Activated T-cell treated with anti-CD3 and anti-CD28 coated beads, Interleukin-2, amount 50 U/mL, for 48 hours (primary cell): ENCODE measurements at places on chromosomes 5 and 9.

- DNase-seq, result no peak
These were observed 53.4 kb downstream of the ROR2 start for GRCh38 chr9:91896513-91897121.

GRCh38 chr5:155270725-155271124 is 257.2 kb downstream of the KIF4B start:
- DNase-seq, result no peak

- no peak for DNase-seq
These were observed 52.8 kb upstream of the LRRTM2 start for GRCh38 chr5:138927979-138928378.

DNA sequence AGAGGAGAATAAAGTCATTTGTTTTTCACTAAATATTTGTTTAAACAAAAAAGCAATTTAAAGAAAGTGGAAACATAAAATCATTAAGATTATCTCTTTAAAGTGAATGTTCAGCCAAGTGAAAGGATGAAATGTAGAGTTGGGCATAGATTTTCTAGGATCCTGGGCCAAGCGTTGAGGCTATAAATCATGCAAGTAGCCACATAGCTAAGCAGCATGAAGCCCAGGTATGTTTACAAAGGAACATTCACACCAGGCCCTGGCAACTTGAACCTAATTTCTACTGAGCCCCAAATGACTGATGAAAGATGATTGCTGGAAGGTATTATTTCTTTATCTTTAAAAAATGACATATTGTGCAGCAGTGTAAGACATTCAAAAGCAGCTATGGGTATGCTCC is 461.8 kb downstream of the MAT2B start:
- DNase-seq, result no peak

GRCh38 chr9:61666310-61666709 is 476.5 kb downstream of the SPATA31A7 start:
- no peak for DNase-seq

DNA sequence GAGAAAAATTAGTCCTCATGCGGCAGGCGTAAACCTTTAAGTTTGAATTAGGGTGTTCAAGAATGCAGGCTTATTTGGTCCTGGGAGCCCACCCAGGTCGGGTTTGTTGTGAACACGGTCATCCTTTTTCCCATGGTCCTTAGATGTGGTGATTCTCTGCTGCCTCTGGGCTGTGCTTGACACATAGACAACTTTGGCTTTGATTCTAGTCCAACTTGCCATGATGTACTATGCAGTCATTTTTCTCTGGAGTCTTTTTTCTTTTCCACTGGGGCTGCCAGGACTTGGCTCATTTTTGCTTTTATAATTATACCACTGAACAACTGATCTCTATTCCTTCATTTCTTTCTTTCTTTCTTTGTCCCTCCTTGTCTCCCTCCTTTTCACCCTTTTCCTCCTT is 218.6 kb downstream of the SREK1 start:
- DNase-seq, result no peak

DNA sequence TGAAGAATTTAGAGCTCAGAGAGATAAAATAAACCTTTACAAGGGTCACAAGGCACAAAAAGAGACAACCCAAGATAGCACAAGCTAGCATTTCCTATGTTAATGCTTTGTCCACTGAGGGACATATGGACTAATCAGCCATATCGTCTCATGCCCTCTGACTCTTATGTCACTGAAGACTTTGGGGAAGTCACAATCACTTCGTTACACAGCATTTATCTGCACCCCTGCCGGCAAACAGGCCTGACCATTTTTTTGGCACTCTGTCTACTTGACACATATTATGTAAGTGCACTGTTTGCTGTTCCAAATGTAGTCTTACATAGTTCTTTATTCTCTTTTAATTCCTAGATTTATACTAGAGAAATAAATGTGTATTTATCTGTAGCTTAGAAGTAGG is 13.9 kb upstream of the BNC2 start:
- no peak for DNase-seq

GRCh38 chr9:136147890-136148714 is 29.4 kb upstream of the TMEM250 start:
- DNase-seq, result no peak

DNA sequence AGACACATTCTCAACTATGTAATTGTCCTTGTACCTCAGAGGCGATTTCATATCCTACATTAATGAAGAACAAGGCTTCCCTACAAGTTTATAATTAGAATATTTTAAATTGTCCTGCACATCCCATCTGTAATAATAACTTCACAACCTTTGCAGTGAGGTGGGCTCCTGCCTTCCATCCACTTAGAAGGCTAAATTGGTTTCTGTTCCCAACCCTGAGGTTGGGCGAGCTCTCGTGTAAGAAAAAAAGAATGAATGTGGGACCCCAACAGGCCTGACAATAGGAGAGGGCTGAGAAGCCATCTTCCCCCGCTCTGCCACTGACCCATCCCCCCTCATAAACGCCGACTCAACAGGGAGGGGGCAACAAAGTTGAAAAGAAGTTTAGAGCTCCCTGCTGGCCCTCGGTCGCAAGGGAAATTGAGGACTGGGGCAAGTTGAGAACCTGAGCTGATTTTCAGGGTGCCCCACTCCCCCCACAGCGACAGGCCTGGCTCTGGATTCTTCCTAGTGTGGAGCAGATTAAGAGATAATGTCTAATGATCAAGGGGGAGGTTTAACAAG is 9.4 kb downstream of the BARHL1 start:
- no peak for DNase-seq

DNA sequence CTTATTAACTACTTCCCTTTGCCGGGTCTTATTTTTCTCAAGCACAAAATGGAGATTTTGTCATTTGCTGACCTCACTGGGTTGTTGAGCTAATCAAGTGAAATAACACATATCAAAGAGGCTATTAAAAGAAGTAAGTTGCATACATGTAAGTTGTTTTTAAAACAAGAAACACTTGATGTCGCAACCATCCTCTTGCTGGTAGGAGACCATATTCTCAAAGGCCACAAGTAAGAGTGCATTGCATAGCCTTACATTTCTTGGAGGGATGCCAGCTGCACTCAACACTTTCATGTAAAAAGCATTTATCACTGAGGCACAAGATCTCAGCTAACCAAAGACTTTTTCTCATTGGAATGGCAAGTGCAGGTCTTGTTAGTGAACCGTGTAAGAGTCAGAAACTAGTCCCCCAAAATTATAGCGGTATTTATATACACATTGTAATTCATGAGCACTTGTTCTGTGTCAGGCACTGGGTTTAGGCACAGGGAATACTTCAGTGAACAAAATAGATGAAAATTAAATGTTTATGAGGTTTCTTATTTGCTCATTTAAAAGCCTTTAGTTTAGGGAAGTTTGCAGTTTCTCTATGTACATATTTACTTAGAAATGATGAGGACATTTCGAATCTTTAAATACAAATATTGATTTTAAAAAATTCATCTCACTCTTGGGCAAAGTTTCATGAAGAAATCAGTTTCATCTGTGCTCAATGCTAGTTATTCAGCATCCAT is 72.0 kb downstream of the ZFAND5 start:
- no peak for DNase-seq

GRCh38 chr9:135909371-135909770 is 2.0 kb upstream of the CAMSAP1 start:
- DNase-seq, result no peak

DNA sequence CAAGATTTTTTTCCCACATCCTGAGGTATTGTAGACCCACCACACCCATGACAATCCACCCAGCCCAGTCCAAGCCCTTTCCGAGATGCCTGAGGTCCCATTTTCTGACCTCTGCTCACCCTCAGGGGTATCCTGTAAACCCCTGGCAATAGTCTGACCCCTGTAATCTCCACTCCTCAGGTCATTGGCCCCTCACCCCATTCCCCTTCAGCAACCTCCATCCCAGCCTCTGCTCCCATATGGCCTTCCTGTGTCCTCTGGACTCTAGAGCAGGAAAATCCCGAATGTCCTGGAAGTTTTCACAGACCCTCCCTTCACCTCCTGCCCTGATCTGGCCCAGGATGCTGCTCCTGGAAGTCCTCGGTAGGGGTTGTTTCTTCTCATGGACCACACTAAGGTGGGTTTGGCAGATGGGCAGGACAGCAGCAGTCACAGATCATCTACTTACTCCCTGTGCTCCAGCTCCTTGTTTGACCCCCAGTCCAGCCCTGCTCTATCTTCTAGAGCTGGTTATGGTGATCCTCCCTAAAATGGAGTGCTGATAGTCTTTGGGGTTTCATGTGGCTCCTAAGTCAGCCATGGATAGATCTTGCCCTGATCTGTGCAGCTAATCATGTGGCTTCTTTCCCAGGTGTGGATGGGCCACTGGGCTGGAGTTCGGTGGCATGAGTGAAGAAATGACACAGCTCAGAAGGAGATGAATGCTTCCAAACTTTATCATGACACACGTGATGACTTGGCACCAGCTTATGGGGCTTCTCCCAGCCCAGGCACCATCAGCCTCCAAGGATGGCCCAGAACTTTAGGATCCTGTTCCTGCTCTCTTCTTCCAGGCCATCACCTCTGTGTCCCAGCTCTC is 12.0 kb upstream of the ACSL6 start:
- DNase-seq, result no peak

DNA sequence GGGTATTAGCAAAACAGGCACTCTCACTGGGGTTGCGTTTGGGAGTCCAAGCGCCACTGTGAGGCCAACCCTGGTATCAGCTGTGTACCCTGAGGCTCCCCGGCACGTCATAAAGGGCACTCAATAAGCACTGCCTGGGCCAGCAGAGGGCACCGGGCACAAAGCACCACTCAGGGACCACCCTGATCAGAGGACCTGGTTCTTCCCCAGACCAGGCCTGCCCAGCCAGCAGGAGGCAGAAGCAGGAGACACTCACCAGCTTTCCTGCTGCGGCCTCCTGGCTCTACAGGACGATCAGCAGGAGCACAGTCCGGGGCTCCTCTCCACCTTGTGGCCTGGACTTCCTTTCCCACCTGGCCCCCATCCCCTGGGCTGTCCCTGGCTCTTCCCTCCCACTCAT is 12.6 kb downstream of the MGAT1 start:
- DNase-seq, result peak; percentile 45

DNA sequence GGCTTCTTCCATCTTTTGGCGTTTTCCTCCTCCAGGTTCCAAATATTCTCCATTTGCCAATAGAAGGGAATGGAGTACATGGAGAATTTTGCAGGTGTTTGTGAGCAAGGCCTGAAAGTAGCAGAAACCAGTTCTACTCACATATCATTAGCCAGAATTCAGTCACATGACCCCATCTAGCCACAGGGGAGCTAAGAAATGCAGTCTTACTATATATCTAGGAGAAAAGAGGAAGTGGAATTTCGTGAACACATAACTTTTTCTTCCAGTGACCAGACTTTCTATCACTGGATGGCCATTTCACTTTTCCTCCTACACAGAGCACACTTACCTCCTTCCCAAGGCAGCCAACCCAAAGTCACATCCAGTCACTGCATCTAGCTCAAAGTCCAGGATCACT is 55.1 kb downstream of the LOX start:
- no peak for DNase-seq

GRCh38 chr9:116152390-116152789 is 1.2 kb upstream of the PAPPA start:
- no peak for DNase-seq

DNA sequence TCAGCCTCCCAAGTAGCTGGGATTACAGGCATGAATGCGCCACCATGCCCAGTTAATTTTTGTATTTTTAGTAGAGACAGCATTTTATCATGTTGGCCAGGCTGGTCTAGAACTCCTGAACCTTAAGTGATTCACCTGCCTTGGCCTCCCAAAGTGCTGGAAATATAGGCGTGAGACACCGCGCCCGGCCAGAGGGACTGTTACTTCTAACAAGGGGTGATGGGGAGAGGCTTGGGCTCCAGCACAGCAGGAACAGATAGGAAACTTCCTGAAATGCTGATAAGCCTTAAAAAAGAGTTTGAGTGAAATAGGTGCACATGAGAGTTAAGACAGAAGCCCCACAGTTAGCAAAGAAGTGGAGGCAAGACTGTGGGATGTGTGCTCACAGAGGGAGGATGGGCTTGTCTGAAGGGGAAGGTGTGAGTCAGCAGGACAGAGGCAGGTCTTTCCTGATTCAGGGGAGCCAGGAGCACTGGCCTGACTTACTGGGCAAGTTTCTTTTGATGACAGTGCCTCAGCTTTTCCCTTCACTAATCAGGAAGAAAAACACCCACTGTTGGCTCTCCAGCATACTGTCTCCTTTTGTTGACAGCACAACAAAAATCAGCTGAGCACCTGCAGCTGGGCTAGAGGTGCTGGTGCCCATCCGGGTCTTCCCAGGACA is 68.4 kb downstream of the RAD23B start:
- no peak for DNase-seq

DNA sequence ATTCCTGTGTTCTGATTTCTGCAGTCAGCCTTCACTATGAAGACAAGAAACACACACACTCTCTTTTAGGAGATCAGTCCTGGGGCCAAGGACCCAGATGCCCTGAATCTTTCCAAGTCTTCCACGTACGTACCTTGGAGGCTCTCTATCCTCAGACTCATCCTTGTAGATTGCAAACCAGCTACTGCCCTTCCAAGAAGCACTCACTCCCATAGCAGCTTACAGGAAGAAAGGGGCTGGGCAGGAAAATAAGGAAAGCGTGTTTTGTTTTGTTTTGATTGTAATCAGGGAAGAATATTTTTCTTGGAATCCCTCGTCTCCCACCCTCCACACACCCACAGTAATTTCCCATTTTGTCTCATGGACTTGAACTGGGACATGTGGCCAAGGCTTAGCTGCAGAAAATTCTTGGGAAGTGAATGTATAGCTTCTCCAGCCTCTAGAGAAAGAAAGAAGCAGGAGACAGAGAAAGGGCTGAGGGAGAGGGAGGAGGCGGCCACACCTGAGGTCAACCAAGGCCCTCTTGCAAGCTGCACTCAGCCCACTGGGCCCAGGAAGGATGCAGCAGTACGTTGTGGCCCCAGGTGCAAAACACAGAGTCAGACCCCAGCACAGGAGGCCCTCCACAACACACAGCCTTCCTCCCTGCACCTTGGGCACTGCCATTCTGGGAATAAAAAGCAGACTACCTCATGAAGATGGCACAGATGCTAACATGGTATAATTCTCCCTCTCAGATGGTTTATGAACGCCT is 29.9 kb downstream of the IRX2 start:
- no peak for DNase-seq

DNA sequence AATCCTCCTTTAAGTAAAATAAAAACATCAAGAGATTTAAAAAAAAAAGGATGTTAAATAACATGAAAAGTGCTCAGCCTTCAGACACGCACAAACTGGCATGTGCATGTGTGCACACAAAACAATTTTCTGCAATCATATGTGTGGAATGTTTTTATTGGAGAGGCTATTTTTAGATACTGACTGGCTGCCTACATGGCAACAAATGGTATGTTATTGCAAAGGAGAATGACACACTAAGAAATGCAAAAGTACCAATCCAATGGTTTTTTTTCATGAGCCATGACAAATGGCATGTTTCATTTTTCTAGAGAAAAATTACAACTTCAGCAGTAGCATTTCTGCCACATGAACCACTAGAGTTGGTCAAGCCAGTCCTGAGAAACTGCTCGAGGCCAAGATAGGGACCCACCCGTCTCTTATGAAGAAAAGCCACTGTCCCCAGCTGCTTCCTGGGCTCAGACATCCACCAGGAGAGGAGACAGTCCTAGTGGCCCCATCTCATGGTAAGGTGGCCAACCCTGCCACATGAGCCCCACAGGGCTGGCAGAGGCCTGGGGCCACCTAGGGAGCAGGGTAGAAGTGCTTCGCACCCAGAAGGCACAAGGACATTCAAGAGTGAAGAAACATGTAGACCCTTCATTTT is 116.4 kb downstream of the MYO10 start:
- DNase-seq, result no peak

GRCh38 chr9:106622164-106622487 is 240.8 kb upstream of the ZNF462 start:
- no peak for DNase-seq

- DNase-seq, result no peak
These were observed 390.8 kb downstream of the DTWD2 start for GRCh38 chr5:118597543-118597942.

GRCh38 chr5:1655496-1656270 is 131.9 kb upstream of the LPCAT1 start:
- DNase-seq, result peak; percentile 14
